Suprapubic skin (tissue), 4 donors: ENCODE measurements at places on chromosomes 6 and 20.

- no peak for DNase-seq
These were observed 5.5 kb upstream of the PRELID3B start for GRCh38 chr20:59047938-59048680.

DNA sequence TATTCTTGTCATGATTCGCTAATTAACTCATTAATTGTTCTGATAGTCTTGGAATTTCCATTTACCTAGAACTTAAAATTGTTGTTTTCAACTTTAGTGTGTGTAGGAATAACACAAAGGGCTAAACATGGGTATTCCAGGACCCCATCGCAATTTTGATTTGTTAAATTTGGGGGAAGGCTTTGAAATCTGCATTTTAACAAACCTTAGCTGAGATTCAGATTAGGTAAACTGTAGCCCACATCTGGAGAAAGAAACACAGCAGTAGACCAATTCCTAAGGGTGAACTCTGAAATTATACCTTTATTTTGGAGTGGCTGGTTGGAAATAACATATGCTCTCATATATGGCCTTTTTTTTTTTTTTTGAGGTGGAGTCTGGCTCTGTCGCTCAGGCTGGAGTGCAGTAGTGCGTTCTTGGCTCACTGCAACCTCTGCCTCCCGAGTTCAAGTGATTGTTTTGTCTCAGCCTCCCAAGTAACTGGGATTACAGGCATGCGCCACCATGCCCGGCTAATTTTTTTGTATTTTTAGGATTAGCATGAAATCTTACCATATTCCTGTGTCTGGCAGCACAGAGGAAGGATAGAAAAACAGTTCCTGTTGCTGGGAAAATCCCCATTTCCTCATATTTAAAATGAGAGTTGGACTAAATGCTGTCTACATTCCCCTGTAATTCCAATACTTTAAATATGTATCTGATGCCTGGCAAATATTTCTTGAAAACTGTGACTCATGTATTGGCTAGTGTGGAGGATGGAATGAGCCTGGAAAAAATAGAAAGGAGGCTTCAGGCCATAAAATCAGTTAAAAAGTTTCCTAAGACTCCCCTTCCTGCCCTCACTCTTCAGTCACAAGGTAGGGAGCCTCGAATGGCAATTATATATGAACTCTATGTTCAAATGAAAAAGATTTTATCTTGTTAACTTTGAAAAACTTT is 96.7 kb upstream of the FAM184A start:
- no peak for DNase-seq

DNA sequence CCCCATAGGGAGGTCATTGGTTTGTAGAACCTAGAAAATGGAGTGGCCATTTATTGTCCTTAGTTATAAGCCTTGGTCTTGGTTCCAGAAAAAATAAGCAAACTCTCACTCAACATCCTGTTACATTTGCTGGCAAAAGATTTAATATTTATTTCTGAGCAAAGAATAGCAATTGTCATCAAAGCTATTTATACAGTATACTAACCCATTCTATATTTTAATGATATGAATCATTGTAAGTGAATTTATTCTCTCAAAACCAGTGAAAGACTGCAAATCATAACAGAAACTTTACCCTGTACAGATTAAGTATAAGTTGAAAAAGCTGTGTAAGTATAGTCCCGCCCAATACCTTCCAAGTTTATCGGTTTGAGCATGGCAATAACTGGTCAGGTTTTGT is 364.4 kb downstream of the CD109 start:
- no peak for DNase-seq

- DNase-seq = no peak
These were observed 540.9 kb upstream of the MAP3K7 start for GRCh38 chr6:91127752-91128151.

DNA sequence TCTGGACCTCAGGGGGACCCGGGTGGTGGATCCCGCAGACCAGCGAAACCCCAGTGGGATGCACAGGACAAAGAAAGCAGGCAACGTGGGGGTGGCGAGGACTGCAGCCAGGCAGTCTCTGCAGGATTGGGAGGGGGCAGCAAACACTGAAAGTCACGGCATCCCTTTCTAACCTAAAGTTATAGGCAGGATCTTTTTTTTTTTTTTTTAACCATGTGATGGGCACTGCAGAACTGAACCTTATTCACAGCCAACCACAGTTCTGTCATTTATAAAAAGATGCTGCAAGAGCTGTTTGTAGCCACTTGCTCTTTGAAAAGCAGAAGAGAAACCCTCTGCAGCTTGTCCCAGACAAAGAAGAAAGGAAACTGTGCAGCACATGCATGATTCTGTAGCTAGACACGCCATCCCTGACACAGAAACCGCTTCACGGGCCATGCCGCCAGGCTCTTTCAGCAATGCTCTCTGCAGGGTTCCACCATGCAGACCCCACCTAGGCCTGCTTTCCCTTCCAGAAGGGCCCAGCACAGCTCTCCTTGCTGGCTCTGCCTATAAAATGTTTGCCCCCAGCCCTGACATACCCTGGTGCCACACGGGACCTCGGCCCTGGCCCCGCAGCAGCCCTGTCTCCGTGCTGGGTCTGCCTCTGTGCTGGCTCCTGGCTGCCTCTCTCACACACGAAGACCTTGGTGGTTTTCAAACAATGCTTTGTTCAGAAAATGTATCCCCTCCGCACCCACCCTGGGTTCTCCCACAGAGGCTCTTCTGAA is 70.8 kb downstream of the PYGB start:
- DNase-seq = no peak

GRCh38 chr20:1652960-1653359 is 4.6 kb downstream of the SIRPG start:
- DNase-seq = no peak

DNA sequence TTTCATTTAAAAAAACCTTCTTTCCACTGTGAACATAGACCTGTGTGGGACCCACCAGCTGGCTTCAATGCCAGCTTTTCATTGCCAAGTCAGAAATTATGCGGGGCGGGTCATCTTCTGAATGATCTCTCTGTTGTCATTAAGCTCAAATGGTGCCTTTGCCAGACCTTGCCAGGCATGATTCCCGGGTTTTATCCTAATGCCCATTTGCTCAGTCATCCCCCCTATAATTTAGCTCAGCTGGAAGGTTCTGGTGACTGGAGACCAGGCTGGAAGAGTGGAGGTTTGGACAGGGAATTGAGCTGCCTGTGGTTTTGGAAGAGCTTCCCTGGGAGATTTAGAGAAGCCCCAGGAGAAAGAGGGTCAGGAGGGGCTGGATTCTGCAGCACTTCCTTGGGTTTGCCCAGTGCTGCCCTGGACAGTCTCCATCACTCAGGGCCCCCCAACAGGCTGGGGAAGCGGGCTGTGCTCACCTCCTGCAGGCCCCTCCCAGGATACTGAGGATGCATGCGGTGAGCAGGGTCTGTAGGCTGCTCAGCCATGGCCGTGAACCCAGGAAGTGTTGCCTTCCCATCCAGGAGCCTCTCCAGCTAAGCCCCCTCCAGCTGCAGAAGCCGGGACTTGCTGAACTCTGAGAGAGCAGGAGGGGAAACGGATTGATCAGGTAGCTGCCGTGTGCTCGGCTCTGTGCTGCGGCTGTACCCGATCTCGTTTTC is 273.0 kb downstream of the CDH4 start:
- no peak for DNase-seq

DNA sequence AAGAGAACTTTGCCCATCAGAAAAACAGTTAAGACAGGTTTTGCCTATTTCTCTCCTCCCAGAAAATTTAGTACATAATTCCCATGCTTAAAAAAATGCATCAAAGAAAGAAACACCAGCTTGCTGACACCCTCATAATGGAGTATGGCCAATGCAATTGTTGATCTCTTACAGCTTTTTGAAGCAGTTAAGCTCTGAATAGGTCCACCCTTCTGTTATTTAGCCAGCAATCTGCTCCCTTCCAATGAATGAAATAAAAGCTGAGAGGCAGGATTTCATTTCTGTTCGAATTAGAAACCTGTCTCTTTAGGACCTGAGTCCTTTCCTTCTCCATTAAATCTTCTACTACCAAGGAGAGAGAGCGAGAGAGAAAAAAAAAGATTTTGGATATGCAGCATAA is 288.7 kb downstream of the RNF144B start:
- no peak for DNase-seq

DNA sequence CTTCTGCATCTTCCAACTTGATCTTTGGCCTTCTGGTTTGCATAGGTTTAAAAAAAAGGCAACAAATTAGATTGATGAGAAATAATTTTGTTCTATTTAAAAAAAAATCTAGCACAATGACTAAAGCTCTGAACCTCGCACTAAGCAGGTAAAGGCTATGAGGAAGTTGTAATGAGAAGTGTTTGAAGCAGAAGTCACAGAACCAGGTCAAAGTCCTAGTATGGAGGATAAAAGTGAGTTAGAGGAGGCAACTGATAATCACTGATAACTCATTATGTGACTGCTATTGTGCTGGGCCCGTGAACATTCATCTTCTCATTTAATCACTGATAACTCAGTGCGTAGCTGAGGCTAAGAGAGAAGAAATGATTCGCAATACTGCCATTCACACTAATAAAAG is 46.1 kb upstream of the GFRAL start:
- DNase-seq = no peak

- no peak for DNase-seq
These were observed 60.7 kb downstream of the SYNJ2 start for GRCh38 chr6:158042245-158042798.

DNA sequence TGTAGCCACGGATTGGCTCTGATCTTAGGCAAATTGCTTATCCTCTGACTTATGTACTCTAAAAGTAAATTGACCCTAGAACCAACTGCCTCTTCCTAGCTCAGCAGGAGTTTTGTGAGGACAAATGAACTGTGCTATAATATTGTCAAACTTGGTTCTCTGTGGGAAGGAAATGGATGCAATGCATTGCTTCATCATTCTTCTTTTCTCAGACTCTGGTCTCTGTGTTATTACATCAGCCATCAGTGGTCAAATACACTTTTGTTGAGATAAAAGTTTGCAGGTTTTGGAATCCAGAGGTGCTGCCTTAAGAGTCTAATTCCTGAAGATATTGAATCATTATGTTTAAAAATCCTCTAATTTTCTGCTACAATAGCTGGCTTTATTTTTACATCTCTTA is 64.9 kb downstream of the SLC24A3 start:
- no peak for DNase-seq

DNA sequence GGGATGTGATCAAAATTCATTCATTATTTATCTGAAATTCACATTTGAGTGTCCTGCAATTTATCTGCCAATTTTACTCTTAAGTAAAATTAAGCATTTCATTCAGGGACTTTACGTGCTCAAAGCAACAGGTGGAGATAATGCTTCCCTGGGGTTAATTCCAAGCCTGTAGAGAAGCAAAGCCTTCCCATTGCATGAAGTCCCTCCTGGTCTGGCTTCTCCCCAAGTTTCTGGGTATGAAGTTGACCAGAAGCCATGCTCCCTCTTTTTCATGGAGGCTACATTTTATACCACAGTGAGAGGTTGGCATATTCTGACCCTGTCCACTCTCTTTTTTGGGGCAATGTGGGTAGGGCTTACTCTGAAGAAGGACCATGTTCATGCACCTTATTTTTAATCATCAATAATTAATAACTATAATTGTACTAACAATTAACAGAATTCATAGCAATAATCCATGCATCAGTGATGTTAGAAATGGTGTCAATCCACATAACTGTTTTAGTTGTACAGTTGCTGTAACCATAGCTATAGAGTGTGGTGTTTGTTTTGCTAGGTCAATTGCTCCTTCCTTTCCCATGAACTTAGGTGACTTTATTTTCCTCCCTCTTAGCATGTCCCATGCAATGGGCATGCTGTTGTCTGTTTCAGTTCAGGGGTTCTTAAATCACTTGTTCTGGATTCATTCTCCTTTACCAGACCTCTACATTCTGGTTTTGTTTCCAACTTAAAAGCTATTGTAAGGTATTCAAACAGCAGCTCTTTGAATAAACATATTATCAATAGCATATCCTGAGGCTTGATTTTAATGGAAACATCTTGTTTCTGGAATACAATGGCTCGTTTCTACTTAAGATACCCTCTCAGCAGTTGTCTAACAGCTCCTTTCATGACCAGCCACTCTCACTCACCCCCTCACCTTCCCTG is 1.5 kb downstream of the LAMA4 start:
- no peak for DNase-seq

GRCh38 chr20:57964011-57964862 is 254.4 kb upstream of the PMEPA1 start:
- DNase-seq = no peak

DNA sequence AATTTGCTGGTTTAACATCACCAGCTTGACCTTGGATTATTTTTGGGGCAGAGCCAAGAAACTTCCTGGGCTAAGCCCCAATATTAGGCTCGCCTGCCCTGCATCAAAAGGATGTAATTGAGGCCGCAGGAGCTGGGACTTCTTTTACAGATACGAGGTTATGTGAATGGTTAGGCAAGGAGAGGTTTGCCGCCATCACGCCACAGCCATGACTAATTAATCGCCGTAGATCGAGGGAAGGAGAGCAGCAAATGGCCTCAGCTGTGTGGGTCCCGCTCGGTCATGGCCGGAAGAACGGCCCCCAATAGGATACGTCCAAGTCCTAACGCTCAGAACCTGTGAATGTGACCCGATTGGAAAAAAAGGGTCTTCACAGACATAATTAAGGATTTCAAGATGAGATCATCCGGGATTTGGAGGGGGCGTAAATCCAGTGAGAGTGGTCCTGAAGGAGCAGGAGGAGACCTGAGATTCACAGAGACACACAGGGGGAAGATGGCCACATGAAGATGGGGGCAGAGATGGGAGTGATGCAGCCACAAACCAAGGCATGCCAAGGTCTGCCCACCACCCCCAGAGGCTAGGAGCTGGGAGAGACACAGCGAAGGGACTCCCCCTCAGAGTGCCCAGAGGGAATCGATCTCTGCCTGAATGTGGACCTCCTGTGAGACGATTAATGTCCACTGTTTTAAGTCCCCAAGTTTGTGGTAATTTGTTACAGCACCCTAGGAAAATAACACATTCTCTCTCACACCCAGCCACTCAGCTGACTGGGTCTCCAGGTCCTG is 10.0 kb upstream of the BNIP5 start:
- no peak for DNase-seq

DNA sequence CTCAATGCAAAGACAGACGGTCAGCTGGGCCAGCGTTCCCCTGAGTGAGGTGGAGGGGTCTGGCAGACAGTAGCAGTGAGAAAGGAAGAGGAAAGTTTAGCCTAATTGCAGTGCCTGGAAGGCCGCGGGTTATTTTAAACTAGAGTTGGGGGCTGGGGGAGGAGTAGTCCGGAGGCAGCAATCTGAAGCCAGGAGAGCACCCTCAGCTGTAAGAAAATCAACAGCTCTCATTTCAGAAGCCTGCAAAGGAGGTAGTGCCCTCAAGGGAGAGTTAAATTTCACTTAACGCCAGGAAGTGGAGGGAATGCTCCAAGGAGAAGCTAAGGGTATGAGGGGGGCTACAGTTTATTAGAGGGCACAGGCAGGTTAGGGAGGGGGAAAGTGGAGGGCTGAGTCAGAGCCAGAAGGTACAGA is 26.9 kb downstream of the RING1 start:
- no peak for DNase-seq

- DNase-seq = no peak
These were observed 393.4 kb upstream of the SULF2 start for GRCh38 chr20:48178633-48179032.

DNA sequence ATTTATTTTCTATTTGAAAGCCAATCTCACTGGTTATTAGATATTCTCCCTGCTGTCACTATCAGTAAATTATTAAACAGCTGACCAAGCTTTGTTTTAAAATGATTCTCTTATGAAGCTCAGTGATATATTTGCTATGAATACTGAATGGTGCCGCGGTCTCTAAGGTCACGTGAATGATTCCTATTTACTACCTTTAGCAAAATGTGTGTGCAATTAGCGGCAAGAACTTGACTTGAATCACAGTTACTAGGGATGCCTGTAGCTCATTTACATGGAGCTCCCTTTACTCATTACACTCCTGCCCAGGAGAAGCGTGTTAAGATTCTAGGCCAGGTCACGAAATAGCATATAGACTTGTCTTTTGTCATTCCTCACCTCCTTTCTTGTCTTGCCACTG is 12.4 kb upstream of the PTPRT start:
- no peak for DNase-seq

- no peak for DNase-seq
These were observed 110.7 kb downstream of the PDE10A start for GRCh38 chr6:165552248-165552736.
